ENCODE measurements at places on chromosomes 16 and 17.

DNA sequence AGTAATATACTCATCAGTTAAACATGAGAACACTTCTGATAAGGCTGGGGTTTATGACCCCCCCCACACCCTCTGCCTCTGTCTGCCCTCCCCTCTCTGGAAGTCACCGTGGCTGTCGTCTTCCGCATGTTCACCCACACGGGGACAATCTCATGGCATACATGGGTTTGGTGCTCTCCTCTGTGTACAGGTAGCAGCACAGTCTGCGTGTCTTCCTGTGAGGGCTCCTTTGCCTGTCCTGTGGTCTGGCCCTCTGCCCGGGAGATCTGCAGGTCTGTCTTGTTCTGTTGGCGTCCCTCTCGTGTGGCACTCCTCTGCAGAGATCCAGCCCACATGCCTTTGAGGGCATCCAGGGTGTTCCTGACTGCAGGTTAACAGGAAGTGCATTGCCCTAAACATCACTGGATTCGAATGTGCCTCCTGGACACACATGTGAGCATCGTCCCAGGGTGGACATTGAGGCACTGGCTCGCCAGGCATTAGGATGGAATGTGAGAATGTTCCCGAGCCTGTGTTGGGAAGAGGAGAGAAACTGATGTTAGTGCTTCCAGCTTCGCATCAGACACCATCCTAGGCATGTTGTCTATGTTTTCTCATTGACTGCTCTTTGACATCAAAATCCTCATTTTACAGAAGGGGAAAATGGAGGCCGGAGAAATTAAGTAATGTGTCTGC, 54.5 kb downstream of the NKD1 start:
- DNase-seq: no peak

GRCh38 chr17:35695613-35696012, 35.8 kb upstream of the RASL10B start:
- no peak for DNase-seq

DNA sequence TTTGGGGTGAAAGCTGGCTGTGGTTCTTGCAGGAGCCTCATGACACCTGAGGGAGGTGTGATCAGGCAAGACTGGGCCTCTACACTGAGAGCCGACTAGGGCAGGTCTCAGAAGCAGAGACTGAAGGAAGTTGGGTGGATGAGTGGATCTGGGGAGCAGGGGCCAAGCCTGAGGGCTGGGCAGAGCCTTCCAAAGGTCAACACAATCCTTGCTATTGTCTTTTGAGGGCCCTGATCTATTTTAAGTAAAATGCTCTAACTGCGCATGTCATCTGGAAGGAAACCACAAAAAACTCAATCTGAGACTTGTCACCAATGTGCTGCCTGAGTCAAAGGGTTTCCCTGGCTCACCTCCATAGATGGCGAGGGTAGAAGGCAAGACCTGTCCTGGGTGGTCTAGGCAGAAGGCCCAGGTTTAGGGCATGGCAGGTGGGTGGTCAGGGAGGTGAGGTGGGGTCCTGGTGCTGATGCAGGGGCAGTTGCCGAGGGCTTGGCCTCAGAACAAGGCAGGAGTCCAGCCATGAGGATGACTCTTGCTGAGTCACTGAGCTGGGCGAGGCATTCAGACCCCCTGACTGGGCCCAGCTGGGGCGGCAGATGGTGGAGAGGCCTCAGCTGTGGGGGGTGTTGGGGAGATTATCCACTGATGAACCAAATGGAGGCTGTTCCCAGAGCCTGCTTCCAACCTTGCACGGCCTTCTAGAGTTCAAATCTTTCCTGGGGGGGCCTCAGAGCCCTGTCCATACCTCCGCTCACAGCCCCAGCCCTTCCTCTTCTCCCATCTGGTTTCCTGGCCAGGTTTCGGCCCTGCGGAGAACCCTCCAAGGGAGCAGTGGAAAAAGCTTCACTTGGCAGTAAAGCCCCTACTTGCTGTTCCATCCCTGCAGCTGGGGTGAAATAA, 5.1 kb downstream of the MVP start:
- DNase-seq: no peak

- no peak for DNase-seq
Observed at GRCh38 chr16:57004387-57005250, 15.3 kb downstream of the NLRC5 start.

GRCh38 chr17:64259922-64260321, 3.1 kb downstream of the TEX2 start:
- no peak for DNase-seq

DNA sequence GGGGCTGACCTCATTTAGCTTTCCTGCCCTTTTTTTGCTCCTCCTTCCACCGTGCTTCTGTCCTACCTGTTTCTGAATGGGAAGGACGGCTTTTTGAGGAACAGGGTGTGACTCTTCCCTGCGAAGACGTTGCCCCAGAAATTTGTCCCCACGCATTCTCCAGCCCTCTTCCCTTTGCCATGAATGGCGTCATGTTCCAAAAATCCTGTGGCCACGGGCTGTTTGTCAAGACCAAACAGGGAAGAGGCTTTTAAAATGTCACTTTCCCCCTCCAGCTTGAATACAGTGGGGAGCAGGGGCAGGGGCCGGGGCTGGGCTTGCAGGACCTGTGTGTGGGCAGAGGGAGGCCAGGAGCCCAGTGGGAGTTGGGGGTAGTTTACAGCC, 13.9 kb downstream of the MPRIP start:
- no peak for DNase-seq

DNA sequence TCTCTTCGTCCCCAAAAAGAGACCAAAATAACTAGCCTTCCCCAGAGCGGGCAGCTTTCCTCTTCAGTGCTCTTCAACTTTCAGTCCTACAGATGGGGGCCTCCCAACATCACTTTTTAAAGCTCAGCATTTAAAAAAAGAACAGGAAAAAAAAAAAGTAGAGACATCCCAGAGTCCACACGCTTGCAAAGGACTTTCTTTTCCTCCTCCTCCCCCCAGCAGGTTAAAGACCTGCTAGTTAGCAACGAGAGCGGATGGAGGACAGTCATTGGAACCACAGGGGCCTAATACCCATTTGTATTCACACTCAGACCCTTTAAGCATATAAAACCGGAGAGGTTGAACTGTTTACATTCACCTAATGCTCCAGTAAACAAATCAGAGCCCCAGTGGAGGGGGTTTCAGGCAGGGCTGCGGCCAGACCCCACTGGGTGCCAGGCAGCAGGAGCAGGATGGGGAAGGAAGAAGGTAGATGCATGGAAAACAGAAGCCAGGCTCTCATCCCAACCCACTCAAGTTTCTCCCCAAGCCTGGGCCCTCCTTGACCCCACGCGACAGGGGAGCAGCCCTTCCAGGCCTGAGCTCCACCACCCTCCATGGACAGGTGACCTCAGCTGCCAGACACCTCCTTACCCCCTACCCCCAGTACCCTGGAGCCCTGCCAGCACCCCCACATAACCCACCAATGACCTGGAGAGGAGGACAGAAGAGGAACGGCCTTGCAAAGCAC, 15.2 kb downstream of the ZFHX3 start:
- peak; percentile 25 for DNase-seq

- no peak for DNase-seq
Observed at GRCh38 chr16:85173146-85173980, 61.1 kb upstream of the CIBAR2 start.

- peak; percentile 89 for DNase-seq
Observed at GRCh38 chr17:61335845-61336655, 63.6 kb upstream of the TBX2 start.

GRCh38 chr17:64125937-64126336, 4.0 kb downstream of the ERN1 start:
- no peak for DNase-seq

DNA sequence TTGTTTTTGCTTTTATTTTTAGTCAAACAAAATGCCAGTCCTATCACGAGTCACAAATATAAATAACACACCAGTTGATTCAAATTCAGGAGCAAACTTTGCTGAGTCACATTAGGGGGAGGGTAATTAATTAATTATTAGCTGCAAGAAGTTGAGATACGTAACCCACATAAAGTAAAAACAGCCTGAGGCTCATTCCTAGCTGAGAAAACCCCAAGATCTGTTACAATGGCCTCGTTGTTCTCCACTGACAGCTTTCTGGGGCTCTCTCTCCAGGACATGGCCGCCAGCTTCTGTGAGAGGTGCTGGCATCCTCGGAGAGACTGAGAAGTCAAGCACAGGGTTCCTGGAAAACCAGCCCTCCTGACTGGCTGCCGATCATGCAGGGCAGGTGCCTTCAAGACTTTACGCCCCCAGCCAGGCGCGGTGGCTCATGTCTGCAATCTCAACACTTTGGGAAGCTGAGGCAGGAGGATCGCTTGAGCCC, 11.1 kb downstream of the RAB40B start:
- DNase-seq: no peak

GRCh38 chr17:75265614-75266315, 4.1 kb downstream of the MRPS7 start:
- DNase-seq: no peak

DNA sequence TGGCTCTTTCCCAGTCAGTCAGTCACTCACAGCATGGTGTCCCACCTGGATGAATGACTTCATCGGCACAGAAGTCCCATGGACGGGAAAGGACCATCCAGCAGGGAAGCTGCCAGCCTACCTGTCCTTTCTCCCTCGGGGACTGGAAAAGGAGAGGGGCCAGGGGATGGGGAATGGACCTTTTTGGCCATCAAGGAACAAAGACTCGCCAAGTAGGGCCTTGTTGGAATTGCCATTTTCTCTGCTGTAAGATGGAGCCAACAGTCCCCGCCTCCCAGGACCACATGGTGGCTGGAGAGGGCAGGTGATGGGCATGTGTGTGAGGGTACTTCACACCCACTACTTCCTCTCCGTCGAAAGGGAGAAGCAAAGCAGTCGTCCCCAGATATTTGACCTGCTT, 67.8 kb upstream of the LHX1 start:
- no peak for DNase-seq

GRCh38 chr16:68644715-68645493, at the start of gene CDH3:
Gene CDH3, plus strand, starts transcription at chr16:68645310. Its CDS starts 70 bp downstream, at chr16:68645380.
- peak; percentile 56 for DNase-seq

- no peak for DNase-seq
Observed at GRCh38 chr17:6165806-6166205, 95.6 kb downstream of the WSCD1 start.

DNA sequence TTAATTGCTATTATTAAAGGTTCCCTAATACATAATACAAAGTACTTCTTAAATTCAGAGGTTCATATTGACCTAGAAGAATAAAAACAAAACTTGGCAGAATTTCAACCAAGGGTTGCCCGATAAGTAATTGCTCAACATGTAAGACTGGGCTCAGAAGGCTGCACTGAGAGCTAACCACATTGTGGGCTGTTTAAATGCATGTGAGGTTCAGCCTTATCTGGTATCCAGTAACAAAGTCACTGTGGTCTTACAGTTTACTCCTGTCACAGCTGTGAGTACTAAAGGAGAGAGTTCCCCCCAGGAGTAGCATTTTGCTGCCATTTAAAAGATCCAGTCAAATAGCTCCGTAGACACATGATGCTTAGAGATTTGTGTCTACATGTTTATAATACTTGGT, 1.6 kb upstream of the DHRS11 start:
- DNase-seq: no peak

GRCh38 chr16:10522966-10523365, 57.4 kb downstream of the EMP2 start:
- DNase-seq: no peak
